Colonic mucosa (tissue), 4 donors: ENCODE measurements at places on chromosomes 4 and X.

DNA sequence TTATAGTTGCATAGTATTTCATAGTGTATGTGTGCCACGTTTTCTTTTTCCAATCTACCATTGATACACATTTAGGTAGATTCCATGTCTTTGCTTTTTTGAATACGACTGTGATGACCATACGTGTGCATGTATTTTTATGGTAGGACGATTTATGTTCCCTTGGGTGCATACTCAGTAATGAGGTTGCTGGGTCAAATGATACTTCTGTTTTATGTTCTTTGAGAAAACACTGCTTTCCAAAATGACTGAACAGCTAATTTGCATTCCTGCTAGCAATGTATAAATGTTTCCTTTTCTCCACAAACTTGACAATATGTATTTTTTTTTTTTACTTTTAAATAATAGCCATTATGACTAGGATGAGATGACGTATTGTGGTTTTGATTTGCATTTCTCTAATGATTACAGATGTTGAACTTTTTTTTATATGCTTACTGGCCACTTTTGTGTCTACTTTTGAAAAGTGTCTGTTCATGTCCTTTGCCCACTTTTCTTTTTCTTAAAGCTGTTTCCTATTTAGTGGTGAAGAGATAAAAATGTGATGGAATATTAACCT lies 969.5 kb upstream of the NDST4 start:
- H3K4me3 ChIP-seq: no peak overlapping the region
- no peaks in the 10 kb centered on the region for H3K36me3 ChIP-seq
- H3K27ac ChIP-seq: no peak overlapping the region
- H3K4me1 ChIP-seq: no peaks in the 10 kb centered on the region
- no peaks in the 10 kb centered on the region for H3K27me3 ChIP-seq
- no peak for DNase-seq

- H3K4me3 ChIP-seq: no peak overlapping the region
- no peak for DNase-seq
Measured at GRCh38 chrX:134543288-134543687, 83.3 kb downstream of the HPRT1 start.

DNA sequence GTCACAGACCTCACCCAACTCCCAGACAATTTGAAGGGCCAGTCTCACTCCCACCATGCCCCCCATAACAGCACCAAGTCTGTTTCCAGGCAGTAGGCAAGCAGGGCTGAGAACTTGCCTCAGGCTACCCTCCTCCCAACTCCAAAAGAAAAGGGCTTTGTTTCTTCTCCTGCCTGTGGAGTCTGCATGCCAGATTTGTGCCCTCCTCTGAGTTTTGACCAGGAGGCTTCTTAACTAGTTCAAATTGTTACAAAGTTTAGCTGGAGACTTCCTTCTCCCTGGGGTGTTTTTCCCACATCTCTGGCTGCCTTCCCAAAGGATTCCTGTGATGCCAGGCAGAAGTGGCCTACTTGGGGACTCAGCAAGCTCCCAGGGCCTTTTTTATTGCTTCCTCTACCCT lies 29.6 kb downstream of the PBDC1 start:
- no peaks in the 10 kb centered on the region for H3K27me3 ChIP-seq
- H3K36me3 ChIP-seq: no peaks in the 10 kb centered on the region
- H3K4me1 ChIP-seq: no peaks in the 10 kb centered on the region
- H3K27ac ChIP-seq: no peak overlapping the region

GRCh38 chr4:166045457-166045856 lies 172.4 kb downstream of the TLL1 start:
- H3K4me1 ChIP-seq: no peaks in the 10 kb centered on the region
- no peak overlapping the region for H3K27ac ChIP-seq
- H3K27me3 ChIP-seq: no peaks in the 10 kb centered on the region

- no peak overlapping the region for H3K4me3 ChIP-seq
- H3K27me3 ChIP-seq: no peaks in the 10 kb centered on the region
- peak; percentile 45 for DNase-seq
- no peaks in the 10 kb centered on the region for H3K4me1 ChIP-seq
- H3K27ac ChIP-seq: no peak overlapping the region
Measured at GRCh38 chr4:70601422-70602039, 9.5 kb downstream of the AMBN start.

DNA sequence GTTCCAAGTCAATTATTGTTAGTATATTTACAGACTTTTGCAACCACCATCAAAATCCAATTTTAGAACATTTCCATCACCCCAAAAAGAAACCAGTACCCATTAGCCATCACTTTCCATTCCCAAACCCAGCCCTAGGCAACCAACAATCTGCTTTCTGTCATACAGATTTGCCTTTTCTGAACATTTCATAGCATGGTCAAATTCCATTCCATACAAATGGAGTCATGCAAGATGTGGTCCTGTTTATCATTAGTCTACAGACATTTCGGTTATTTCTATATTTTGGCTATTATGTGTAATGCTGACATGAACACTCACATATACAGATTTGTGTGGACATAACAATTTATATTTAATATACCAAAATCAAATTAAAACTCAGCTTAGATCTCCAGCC lies 508.7 kb downstream of the ZNF674 start:
- DNase-seq: no peak
- no peaks in the 10 kb centered on the region for H3K36me3 ChIP-seq
- H3K4me1 ChIP-seq: no peaks in the 10 kb centered on the region
- no peaks in the 10 kb centered on the region for H3K27me3 ChIP-seq
- H3K4me3 ChIP-seq: no peak overlapping the region

DNA sequence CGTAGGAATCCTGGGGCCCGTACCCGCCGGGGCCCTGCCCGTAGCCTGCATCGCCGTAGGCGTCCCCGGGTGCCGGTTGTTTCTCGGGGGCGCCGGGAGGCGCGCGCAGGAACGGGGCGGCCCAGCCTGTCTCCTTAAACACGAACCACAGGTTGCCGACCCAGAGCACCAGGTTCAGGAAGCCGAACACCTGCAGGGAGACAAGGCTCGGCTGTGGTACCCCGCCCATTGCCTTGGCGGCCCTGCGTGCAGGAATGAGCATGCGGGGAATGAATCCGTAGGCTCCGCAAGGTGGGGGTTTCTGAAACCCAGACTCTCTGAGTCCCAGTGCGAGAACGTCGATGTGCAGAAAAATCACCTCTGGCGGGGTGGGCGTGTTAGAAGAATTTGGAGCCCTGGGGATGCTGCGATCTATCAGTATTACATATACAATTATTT lies 5.4 kb upstream of the PRICKLE3 start:
- H3K4me1 ChIP-seq: no peaks in the 10 kb centered on the region
- DNase-seq: no peak
- H3K4me3 ChIP-seq: peak overlapping the region; percentile 57
- peak overlapping the region; percentile 86 for H3K27ac ChIP-seq

- no peak overlapping the region for H3K4me3 ChIP-seq
- no peaks in the 10 kb centered on the region for H3K4me1 ChIP-seq
- no peak overlapping the region for H3K27ac ChIP-seq
Measured at GRCh38 chrX:9619133-9619532, 146.5 kb downstream of the GPR143 start.

GRCh38 chr4:46081674-46082073 lies 42.2 kb downstream of the GABRG1 start:
- no peaks in the 10 kb centered on the region for H3K4me1 ChIP-seq
- DNase-seq: no peak
- H3K27ac ChIP-seq: no peak overlapping the region
- no peaks in the 10 kb centered on the region for H3K27me3 ChIP-seq
- H3K4me3 ChIP-seq: no peak overlapping the region
- H3K36me3 ChIP-seq: no peaks in the 10 kb centered on the region

DNA sequence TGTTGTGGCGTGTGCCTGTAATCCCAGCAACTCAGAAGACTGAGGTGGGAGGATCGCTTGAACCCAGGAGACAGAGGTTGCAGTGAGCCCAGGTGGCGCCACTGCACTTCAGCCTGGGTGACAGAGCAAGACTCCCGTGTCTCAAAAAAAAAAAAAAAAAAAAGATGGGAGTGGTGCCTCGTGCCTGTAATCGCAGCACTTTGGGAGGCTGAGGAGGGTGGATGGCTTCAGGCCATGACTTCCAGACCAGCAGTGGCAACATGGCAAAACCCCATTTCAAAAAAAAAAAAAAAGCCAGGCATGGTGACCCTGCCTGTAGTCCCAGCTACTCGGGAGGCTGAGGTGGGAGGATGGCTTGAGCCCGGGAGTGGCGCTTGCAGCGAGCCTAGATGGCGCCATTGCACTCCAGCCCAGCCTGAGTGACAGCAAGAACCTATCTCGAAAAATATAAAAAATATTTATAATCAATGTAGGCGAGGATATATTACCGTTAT lies 27.0 kb downstream of the EIF2S3 start:
- no peaks in the 10 kb centered on the region for H3K27me3 ChIP-seq
- H3K4me1 ChIP-seq: no peaks in the 10 kb centered on the region
- no peak overlapping the region for H3K4me3 ChIP-seq
- no peaks in the 10 kb centered on the region for H3K36me3 ChIP-seq
- DNase-seq: peak; percentile 58

DNA sequence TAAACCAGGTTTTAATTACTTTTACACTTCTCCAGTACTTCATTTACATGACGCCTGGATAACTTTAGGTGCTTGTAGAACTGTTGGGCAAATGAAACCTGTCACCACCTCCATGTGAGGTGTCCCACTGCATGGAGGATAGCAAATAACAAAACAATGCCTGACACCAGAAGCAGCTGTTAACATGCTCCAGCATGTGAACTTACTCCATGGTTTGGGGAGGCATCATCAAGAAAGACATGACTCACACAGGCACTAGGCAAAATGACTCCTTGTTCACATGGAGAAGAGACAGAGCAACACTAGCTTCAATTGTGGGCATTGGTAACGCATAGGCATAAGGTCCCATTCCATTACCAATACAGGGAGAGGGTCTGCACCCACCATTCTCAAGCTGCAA lies 198.1 kb upstream of the F9 start:
- DNase-seq: no peak
- no peaks in the 10 kb centered on the region for H3K27me3 ChIP-seq
- no peak overlapping the region for H3K27ac ChIP-seq
- H3K36me3 ChIP-seq: no peaks in the 10 kb centered on the region

DNA sequence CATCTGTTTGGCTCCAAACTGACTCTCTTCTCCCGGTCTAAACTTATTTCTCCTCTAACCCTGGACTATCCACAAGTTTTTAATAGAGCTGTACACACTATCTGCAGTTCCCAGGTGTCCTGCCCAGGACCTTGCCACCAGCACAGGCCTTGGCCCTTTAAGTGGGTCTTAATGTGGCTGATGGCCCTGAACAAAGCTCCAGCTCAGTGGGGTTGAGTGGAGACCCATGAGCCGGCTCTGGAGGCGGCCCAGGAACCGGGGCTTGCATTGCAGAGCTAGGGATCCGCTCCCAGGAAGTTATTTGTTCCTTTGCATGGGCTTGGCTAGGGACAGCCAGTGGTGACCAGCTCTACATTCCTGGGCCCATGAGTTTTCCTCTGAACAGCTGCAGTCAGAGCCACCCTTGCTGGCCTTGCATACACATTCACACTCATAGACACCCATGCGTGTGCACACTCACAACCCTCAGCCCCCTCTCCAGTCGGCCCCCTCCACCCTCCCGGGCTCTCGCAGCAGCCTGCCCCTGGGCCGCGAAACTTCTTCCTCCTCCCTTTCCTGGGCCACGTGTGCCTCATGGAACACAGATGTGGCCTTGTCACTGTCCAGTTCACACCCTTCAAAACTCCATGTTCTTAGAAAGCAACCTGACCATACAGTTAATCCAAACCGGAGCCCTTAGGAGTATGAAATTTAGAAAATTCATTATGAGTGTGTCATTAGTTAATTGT lies 58.2 kb downstream of the GPR143 start:
- no peaks in the 10 kb centered on the region for H3K4me1 ChIP-seq
- H3K27ac ChIP-seq: no peak overlapping the region
- H3K4me3 ChIP-seq: no peak overlapping the region
- no peak for DNase-seq
- no peaks in the 10 kb centered on the region for H3K36me3 ChIP-seq

GRCh38 chrX:17559728-17560379 lies 177.4 kb upstream of the SCML1 start:
- H3K27ac ChIP-seq: no peak overlapping the region
- DNase-seq: no peak
- H3K27me3 ChIP-seq: no peaks in the 10 kb centered on the region
- no peaks in the 10 kb centered on the region for H3K36me3 ChIP-seq
- no peak overlapping the region for H3K4me3 ChIP-seq

DNA sequence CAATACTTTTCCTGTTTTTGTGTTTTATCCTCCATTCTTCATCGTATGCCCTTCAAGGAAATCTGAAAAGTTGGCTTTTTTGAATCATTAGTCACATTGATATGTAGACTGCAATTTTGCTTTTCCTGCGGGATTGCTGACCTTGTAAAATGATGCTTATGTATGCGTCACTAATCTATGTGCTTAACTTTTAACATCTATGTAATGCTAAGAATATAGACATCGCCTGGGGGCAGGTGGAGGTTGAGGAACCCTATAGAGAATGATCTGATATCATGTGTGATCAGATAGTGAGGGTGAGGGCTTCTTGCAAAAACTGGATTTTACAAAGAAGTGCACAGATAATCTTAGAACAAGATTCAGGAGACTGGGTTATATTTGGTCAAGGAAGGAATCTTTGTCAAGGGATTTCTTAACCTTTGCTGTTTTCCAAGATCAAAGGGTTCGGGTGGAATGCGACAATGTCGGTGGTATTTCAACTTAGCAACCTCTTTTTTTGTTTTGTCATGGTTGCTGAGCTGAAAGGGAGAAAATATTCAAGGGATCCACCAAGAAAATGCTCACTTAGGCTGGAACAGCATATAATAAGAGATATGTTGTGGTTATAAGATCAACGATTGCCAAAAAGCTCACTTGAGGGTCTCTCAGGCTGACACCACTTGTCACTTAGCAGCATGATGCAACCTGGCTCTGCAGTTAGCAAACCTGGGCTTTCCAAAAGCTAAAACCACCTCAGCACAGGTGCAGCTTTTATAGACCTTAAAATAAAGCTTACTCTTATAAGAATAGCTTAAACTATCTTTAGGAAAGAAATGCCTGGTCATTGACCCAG lies 70.6 kb upstream of the PUDP start:
- no peaks in the 10 kb centered on the region for H3K27me3 ChIP-seq
- H3K4me1 ChIP-seq: no peaks in the 10 kb centered on the region
- no peak overlapping the region for H3K4me3 ChIP-seq
- no peak overlapping the region for H3K27ac ChIP-seq
- H3K36me3 ChIP-seq: no peaks in the 10 kb centered on the region

DNA sequence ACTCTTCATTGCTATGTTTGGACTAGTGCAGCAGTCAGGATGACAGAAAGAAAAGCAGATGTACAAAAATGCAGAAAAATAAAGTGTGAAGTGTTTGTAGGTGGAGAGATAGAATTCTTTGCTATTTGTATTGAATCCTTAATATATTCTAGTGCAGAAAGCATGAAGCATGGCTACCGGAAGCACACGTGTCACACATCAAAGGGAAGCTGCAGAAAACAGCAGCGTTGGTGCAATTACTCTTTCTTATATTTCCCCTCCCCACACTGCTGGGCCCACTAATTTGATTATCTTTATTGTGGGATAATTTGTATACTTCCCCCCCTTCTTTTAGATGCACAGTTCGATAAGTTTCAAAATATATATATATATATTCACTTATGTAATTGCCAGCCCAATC lies 35.9 kb upstream of the TAPT1 start:
- H3K36me3 ChIP-seq: no peaks in the 10 kb centered on the region
- no peaks in the 10 kb centered on the region for H3K4me1 ChIP-seq
- no peak overlapping the region for H3K4me3 ChIP-seq
- no peaks in the 10 kb centered on the region for H3K27me3 ChIP-seq
- no peak for DNase-seq

GRCh38 chrX:40074080-40074958 lies 23.4 kb downstream of the BCOR start:
- H3K27me3 ChIP-seq: no peaks in the 10 kb centered on the region
- DNase-seq: no peak
- H3K36me3 ChIP-seq: no peaks in the 10 kb centered on the region
- H3K27ac ChIP-seq: no peak overlapping the region
- H3K4me1 ChIP-seq: no peaks in the 10 kb centered on the region

- H3K36me3 ChIP-seq: no peaks in the 10 kb centered on the region
- peaks cover 8% of the 10 kb centered on the region for H3K4me1 ChIP-seq
- peak; percentile 68 for DNase-seq
- peaks cover 19% of the 10 kb centered on the region for H3K27me3 ChIP-seq
Measured at GRCh38 chr4:993111-994029, at the start of gene SLC26A1. TSS of gene SLC26A1 (minus strand) at chr4:993404. CDS start at chr4:991703, 1,701 bp downstream.
